Amniotic stem cell (primary cell): ENCODE measurements at places on chromosomes 13 and 19.

DNA sequence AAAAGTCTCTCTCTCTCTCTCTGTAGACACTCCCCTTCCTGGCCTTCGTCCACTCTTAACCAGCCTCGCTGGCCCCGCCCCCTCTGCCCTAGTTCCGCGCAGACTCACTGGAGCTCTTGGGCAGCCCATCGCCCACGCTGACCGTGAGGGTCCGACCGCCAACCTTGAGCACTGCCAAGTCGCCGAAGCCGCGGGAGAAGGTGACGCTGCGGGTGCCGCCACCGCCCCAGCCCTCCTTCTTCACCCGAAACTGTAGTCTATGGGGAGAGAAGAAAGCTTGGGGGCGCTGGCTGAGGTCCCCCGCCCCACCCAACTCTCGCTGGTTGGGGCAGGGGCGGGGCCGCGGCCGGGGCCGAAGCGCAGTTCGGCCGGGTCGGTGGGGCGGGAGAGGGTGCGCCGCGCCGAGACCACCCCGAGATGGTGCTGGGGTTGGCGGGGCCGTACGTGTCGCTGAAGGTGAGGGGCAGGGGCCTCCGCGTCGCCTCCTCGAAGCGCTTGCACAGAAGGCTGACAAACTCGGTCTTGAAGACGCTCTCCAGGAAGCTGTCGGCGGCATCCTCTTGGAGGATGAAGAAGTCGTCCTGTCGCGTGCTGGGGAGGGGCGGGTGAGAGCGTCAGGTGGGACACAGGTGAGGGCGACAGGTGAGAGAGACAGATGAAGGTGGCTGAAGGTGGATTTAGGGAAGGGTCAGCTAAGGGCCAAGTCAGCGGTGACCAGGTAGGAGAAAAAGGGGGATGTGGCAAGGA lies 12.6 kb upstream of the ZNF414 start:
- peak; percentile 84 for DNase-seq

DNA sequence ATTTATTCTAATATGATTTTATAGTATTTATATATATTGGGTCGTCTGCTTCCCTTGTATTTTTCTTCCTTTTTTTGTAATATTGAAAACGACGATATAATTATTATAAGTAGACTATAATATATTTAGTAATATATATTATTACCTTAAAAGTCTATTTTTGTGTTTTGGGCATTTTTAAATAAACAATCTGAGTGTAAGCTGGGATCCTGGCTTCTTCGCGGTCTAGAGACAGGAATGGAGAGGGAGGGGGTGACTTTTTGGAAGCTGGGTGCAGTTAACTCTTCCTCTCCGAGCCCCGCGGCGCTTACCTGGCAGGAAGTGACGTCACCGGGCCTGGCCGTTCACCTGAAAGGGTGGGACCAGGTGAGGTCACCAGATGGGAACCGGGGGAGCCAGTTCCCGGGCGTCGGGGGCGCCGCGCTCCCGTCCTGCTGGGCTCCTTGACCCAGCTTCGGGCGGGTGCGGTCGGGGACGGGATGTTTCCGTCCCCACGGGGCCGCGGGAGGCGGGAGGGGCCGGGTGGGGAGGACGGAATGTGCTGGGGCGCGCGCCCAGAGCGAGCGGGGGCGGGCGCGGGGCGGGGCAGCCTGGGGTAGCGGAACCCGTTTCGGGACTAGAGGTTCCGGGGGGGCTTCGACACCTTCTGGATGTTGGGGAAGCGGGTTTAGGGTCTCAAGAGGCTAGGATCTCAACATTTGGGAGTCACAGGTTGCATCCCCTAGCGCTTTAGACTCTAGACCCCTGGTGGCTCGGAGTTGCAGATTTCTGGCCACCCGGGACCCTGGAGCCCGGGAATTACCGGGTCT lies 2.8 kb downstream of the ZFP36 start:
- DNase-seq: peak; percentile 36

GRCh38 chr19:14545716-14546082 lies 16.3 kb downstream of the TECR start:
- DNase-seq: no peak

- no peak for DNase-seq
Measured at GRCh38 chr19:10141479-10141878, 21.8 kb upstream of the EIF3G start.

DNA sequence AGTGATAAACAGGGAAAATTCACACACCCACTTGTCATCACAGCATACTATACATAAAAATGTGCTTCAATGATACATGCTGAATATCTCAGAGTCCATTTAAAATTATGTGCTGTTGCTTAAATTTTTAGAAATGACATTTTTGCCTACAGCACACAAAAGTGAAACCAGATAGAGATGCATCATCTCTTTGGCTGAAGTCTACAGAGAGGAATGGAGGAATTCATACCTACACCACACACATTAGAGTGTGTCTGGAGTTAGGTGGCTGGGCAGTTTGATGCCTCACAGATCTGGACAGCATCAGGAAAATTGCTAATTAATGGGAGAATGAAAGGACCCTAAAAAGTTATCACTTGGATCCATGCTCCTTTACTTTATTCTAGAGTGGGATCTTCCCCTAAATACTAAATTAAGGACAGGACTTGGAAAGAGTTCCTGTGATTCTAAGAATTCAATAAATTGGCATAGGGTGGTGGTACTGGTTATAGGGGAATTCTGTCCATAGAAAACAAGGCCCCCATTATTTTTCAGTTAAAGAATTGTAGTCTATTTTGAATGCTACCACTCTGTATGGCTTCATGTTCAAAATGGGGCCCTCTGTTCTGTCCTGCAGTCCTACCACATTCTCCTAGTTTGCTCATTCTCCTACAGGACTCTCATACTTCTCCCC lies 41.3 kb downstream of the RCBTB2 start:
- no peak for DNase-seq

DNA sequence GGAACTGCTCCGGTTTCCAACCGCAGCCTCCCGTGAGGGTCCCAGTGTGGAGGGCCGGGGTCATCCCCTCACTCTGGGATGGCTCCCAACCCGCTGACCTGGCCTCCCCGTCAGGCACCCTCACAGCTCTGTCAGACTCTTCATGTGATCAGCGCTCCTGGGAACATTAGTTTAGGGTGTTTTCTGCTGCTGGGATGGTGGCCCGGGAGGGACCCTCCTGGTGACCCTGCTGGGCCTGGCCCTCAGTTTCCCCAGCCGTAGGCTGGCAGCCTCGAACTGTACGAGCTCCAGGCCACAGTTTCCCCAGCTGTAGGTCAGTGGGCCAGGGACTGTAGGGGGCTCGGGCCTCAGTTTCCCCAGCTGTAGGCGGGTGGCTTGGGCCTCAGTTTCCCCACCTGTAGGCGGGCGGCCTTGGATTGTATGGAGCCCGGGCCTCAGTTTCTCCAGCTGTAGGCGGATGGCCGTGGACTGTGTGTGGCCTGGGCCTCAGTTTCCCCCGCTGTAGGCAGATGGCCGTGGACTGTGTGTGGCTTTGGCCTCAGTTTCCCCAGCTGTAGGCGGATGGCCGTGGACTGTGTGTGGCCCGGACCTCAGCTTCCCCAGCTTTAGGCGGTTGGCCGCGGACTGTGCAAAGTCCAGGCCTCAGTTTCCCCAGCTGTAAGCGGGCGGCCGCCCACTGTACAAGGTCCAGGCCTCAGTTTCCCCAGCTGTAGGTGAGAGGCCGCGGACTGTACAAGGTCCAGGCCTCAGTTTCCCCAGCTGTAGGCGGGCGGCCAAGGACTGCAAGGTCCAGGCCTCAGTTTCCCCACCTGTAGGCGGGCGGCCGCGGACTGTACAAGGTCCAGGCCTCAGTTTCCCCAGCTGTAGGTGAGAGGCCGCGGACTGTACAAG lies 1.3 kb upstream of the PTBP1 start:
- DNase-seq: no peak

DNA sequence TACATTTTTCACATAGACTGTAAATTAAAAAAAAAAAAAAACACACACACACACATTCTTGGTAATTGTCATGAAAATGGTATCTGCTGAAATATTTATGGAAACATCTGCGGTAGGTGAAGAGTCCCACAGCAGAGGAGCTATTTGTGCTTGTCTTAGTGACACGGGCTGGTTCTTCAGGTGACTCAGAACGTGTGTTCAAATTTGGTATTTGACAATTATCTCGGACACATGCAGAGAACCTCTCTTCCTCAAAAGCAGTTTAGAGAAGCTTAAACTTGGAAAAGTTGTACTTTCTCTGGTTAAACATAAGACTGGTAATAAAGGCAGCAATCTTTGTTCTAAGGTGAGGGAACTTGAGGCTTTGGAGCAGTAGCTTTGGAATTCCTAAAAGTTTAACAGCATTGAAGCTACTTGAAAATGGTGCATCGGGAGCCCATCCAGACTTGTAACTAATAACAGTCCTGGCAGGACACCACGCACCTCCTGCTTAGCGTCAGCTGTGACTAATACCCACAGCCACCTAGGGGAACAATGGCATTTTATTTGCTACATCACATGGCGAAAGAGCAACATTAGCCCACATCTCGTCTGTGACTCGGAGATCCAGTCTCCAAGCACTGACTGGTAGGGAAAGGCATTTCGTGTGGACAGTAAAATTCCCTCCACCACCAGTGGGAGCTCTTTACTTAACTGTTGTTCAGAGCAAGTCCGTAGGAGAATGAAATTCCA lies 1505.1 kb upstream of the SLC10A2 start:
- DNase-seq: peak; percentile 49

GRCh38 chr19:54448040-54448773 lies 792 bp upstream of the LENG8 start:
- peak; percentile 56 for DNase-seq

DNA sequence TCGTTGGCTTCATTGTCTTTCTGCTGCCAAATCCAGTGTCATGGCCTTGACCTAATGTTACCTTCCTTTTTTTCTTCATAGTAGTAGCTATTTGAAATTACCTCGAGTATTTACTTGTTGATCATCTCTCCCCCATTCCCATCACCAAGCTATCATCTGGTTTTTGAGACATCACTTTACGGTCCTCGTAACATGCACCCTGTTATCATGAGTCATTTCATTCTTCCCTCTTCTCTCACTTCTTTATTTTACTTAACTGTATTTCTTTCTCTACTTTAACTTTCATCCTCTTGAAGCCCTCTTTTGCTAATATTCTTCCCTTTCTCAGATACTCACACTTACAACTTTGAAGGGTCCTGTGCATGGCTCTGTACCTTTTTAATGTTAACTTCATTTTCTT lies 31.8 kb downstream of the TPP2 start:
- no peak for DNase-seq

- DNase-seq: no peak
Measured at GRCh38 chr19:5719274-5719960, 529 bp downstream of the LONP1 start.

- DNase-seq: no peak
Measured at GRCh38 chr19:6800991-6801484, 28.5 kb downstream of the VAV1 start.

- peak; percentile 95 for DNase-seq
Measured at GRCh38 chr13:37656247-37656940, 57.8 kb upstream of the POSTN start.

- peak; percentile 97 for DNase-seq
Measured at GRCh38 chr19:17079710-17080439, 4.3 kb downstream of the MYO9B start.

- DNase-seq: no peak
Measured at GRCh38 chr13:105921711-105922110, 613.8 kb downstream of the EFNB2 start.
